Left hindlimb (tissue), 1 donor: ENCODE measurements at places on chromosomes 6 and 20.

DNA sequence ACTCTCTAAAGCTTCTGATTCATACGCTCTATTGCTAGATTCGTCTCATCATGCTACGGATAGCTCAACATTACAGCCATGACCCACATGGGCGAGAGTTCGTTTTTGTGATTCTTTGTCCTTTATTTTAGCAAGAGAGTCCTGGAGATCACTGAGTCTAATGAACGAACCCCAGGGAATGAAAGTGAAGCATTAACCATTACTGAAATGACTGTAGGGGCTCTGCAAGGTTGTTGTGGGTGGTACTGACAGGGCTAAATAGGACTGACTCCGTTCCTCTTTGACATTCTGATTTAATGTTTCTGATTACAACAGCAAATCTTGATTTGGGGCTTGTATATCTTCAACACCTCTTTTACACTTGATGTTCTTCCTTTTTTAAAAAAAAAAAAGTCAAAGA lies 13.7 kb upstream of the RTF2 start:
- no peak for DNase-seq

DNA sequence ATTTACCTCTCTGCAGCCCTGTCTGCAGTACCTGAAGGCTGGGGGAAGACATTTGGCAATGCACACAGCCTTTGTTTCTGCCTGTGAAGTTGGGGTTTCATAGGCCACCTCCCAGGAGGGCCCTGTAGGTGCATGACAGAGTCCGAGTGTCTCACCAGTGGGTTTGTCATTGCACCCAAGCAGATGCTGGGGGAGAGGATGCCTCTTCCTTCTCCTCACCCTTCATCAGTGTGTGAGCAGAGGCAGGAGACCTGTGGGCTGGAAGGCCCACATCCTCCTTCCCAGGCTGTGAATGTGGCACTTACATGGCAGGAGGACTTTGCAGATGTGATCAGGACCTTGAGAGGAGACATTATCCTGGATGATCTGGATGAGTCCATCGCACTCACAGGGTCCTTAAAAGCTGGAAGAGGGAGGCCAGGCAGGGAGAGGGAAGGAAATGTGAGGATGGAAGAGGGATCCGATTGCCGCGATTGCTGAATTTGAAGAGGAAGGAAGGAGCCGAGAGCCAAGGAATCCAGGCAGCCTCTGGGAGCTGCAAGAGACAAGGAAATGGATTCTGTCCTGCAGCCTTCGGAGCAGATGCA lies 30.4 kb downstream of the SYNJ2 start:
- DNase-seq, result no peak

- no peak for DNase-seq
Measured at GRCh38 chr20:62436692-62437091, 9.4 kb upstream of the RBBP8NL start.

DNA sequence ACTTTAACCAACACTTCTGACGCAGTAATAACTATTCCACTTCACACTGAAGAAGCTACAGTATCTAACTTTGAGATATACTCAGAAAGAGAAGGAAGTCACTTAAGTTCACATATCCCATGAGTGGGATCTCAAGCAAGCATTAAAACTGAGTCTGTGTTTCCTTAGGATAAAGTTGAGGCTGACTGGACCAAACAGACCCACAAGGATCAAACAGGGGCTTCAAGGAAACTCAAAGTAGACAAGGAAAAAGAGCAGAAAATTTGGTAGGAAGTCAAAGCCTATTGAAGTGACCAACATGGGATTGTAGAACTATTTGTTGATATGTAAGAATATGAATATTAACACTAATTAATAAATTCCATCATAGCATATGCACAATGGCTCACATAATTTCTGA lies 294.9 kb downstream of the ADGB start:
- DNase-seq, result no peak

GRCh38 chr6:45545416-45545815 lies 167.7 kb upstream of the SUPT3H start:
- DNase-seq, result no peak

DNA sequence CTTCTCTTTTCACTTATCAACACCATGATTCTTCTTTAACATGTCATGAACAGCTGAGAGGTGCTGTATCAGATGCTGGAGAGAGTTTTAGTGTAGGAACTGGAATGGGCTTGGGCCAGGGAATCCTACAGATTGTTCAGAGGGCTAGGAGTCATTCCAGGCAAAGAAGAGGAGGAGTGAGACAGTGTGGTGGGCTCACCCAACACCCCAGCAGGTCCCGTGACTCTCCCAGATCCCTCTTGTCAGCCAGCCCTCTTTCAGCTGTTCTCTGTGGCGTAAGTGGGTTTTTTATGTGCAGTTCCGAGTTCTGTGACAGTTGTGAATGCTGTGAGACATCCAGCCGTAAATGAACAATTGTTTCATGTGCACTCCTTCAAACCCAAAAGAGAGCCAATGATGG lies 31.4 kb upstream of the CEP162 start:
- DNase-seq, result no peak

- DNase-seq, result no peak
Measured at GRCh38 chr20:46250772-46251171, 57.5 kb downstream of the CDH22 start.

- no peak for DNase-seq
Measured at GRCh38 chr6:118558464-118559217, 10.5 kb downstream of the PLN start.

- peak; percentile 32 for DNase-seq
Measured at GRCh38 chr6:6085928-6086668, 79.4 kb upstream of the NRN1 start.

- no peak for DNase-seq
Measured at GRCh38 chr6:22699151-22699550, 129.8 kb downstream of the HDGFL1 start.

- DNase-seq, result no peak
Measured at GRCh38 chr6:132298344-132298949, 102.8 kb downstream of the MOXD1 start.

- DNase-seq, result no peak
Measured at GRCh38 chr6:21707524-21708319, 114.2 kb downstream of the SOX4 start.

DNA sequence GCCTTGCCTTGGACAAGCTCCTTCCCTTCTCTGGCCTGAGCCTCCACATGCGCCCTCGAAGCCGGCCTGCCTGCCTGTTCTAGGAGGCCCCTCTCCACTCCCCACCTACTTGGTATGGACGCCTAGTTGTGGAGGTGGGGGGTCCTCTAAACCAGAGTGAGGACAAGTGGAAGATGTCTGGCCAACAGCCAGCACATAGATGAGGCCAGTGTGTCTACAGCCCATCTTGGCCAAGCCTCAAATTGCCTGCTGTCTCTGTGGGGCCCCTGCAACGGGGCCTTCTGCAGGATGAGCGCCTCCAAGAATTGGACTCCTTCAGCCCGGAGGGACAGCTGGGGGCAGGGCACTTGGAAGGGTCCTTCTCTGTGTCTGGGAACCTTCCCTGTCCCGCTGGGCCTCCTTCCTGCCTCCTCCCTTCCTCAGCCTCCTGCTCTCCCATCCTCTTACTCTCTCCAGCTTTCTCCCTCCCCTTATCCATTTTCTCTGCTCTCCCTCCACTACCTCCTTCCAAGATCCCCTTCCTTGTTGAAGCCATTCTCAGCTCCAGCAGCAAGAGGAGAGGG lies 1.6 kb downstream of the MDFI start:
- DNase-seq, result peak; percentile 84

- DNase-seq, result no peak
Measured at GRCh38 chr6:31058128-31058894, 48.0 kb downstream of the MUC22 start.

DNA sequence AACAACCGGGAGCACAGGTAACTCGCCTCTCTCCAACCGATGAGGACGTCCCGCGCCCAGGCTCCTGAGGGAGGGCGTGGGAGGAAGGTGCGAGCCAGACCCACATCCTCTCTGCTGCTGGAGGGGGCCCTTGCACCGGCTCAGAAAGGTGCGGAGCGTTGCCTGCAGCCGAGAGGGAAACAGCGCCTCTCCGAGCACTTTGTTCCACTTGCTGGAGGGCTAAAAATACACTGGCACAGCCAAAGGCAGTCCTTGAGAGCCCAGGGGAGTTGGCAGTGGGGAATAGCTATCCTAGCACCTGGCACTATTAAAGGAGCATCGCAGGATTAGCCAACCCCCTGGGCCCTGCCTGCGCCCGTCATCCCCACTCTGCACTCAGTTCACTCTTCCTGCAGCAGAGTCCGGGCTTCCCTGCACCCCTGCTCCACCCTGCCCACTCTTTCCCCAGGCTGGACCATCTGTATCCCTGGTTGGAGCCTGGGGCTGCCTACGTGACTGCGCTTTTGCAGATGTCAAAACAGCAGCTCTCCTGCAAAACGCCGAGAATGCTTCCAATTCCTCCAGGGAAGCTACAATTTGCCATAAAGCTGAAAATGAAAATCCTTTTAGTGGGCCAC lies 108.9 kb downstream of the SNX5 start:
- DNase-seq, result no peak

DNA sequence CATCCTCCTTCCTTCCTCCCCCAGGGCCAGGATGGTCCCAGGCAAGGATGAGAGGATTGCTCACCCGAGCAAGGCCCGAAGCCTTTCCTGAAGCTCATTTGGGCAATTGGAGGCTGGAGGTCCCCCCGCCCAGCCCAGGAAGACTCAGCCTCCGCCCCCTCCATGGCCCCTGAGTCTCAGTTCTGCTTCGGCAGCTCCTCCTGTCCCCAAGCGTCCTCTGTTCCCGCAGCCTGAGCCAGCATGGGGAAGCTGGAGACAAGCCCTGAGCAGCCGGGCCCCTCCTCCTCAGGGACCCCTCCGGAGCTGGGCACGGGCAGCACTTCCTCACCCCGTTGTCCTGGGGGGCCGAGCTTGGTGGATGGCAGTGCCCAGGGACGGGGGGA lies 26.0 kb downstream of the SLC17A9 start:
- no peak for DNase-seq

DNA sequence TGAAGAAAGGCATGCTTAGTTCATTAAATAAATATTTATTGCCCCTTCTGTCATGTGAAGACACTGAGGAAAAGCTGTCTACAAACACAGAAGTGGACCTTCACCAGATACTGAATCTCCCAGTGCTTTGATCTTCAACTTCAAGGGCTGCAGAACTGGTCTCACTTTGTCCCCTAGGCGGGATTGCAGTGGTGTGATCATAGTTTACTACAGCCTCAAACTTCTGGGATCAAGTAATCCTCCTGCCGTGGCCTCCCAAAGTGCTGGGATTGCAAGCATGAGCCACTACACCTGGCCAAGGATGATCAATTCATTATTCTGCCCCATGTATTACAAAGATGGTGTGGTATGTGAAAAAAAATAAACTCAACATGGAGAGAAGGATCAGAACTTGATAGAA lies 496.2 kb upstream of the HS3ST5 start:
- no peak for DNase-seq

DNA sequence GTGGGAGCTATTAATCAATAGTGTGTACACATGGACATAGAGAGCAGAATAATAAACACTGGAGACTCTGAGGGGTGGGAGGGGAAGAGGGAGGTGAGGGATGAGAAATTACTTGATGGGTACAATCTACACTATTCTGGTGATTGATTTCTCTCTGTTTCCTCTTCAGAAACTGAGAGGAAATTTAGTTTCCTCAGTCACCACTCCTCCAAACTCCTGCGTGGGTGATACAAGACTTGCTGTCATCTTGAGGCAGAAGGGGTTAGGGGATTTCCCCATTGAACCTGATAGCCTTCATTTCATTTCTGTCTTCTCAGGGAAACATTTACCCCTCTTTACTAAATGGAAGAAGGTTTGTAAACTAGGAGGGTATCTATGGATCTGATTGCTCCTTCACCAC lies 84.3 kb upstream of the ESR1 start:
- no peak for DNase-seq

GRCh38 chr6:24856901-24857670 lies 58.4 kb upstream of the ARMH2 start:
- no peak for DNase-seq

GRCh38 chr6:46323312-46323965 lies 152.7 kb upstream of the ENPP5 start:
- DNase-seq, result no peak

GRCh38 chr6:32168807-32169591 lies 4.6 kb downstream of the EGFL8 start:
- peak; percentile 16 for DNase-seq

DNA sequence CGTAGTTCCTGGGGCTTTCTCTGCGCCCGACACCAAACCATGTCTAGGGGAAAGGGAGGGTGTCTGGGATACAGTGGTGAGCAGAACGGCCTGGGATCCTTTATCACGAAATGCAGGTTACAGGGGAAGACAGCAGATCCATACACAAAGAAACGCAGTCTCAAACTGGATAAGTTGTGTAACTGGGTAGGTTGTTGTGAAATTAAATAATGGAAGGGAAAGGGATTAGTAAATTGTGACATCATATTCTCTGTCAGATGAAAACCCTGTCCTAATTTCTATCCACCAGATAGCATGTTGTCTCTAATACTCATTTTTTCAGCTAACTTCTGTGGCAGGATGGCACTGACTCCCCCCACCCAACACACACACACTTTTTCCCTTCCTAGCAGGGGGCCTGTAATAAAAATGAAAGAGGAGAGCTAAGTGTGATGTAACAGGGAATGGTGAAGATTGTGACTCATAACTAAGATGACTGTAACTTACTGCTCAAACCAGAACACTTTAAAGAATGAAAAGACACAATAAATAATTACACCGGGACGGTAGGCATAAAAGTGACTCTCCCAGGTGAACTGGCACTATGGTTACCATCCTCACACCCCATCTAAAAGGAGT lies 769 bp upstream of the TRPC4AP start:
- no peak for DNase-seq

GRCh38 chr6:40852779-40853373 lies 186.1 kb downstream of the UNC5CL start:
- no peak for DNase-seq

- DNase-seq, result peak; percentile 92
Measured at GRCh38 chr6:57172136-57173055, at the start of gene BAG2. BAG2 (plus strand) TSS chr6:57172326; CDS start chr6:57172698, 372 bp downstream.

DNA sequence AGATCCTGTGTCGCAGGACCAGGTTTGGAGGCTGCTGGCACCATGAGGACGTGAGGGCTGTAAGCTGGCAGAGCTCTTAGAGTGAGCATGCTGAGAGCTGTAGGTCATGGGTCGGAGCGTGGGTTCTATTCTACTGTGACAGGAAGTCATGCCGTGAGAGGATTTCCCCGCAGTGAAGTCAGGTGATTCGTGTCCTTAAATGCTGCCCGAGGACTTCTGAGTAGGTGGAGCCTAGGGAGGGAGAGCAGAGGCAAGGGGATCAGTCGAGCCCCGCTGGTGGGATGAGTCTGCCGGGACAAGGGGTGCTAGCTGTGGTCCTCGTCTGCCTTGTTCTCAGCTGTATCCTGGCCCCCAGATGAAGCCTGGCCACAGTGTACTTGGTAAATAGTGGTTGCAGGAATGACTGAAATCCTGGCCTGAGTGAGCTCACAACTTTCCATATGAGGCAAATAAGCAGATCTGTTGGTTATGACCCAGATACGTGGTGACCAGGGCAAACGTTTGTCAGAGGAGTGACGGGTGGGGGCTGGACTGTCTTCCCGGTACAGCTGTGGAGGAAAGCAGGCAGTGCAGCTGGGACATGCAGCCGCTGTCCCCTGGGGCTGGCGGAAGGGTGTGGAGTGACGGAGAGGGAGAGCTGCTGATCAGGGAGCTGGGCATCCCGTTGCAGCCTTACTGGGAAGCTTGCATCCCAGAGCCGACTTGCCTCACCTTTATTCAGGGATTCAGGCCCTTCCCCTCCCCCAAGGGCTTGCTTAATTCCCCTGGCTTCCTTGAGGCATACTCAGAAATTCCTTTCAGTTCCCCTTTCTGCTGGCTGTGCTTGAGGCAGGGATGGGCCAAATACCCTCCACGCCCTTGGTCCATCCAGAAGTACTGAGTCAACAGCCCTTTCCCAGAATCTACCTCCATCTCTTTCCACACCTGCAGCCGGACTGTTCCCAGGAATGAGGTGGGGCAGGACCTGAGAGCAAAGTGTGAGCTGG lies 250.9 kb upstream of the RREB1 start:
- DNase-seq, result no peak

- DNase-seq, result no peak
Measured at GRCh38 chr6:109292420-109292819, 89.8 kb downstream of the CD164 start.
